ENCODE measurements at places on chromosomes 3 and 15.

DNA sequence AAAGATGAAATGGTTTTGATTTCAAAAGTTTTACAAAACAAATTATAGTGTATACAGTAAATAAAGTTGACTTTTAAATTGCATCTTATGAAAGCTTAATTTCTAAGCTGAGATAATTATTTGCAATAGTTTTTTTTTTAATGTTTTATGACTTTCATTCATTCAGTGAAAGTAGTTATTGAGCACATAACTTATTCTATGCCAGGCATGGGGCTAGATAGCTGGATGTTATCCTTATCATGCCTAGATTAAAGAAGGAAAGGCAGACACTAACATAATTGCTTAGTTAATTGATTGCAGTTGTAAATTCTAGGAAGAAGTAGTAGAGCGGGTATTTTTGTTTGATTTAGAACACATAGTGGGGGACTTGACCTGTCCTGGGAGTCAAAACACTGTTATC, 92.4 kb downstream of the FNDC3B start:
- no peak for DNase-seq

DNA sequence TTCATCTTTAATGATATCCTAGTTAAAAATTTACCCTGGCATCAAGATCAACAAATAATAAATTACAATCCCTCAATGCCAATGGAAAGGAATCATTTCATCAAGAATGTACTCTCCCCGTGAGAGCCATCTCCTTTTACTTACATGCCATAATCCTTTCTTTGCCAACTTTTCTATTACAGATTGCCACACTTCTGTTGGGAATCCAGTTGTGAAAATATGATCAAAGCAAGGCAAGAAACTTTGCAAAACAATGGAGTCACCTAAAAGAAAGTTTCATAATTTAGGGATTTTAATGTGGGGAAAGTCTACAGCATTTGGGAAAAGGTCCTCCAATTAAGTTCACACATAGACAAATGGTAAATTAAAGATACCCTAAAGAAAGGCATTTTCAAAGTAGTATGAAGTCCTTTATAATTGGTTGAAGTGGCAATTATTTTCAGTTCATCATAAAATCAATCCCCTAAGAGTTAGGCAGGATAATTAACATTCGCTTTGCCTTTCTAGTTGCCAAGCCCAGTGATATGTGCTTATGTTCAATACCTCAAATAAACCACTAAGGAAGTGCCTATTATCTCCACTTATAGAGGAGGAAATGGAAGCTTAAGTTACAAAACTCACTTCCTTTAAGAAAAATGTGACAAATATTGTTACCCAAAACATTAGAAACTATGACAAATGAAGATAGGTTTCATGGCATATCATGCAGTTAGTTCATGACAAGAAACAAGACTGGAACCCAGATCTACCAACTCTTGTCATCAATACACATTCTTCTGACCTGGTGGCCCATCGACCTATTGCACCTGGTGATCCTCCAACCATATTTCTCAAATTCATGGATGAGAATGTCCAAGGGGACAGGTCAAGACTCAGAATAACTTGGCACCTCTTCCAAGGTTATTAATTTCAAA, 49.1 kb downstream of the TRANK1 start:
- DNase-seq = no peak

- DNase-seq = no peak
These were observed 5.9 kb upstream of the KLHL25 start for GRCh38 chr15:85800478-85801123.

- DNase-seq = no peak
These were observed 36.3 kb upstream of the TMEM42 start for GRCh38 chr3:44825264-44825925.

DNA sequence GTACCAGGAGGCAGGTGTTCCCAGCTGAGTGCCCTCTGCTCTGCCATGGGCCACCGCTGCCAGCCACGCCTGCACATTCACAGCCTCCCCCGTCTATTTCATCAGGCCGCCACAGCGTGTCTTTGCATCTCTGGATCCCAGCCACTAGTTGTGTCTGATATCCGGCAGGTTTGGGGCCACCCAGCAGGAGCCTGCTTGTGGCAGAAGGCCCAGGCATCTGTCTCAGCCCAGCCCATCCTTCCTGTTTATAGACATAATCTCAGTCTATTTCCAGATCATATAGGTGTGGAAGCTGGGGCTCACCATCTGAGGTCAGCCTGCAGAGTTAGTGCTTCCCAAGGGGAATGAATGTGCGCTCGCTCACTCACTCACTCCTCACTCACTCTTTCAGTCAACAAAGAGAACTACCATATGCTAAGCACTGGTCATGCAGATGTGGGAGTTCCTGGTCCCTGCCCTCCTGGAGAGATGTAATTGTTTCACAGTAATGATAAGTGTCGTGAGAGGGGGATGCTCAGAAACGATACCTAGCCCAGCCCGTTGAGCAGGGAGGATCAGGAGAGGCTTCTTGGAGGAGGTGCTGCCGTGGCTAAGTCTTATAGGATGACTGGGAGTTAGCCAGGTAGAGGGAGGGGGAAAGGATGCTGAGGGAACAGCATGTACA, 60.6 kb downstream of the FGD5 start:
- no peak for DNase-seq

GRCh38 chr3:126025862-126026261, 56.9 kb downstream of the ROPN1B start:
- no peak for DNase-seq

GRCh38 chr3:187027531-187028278, 97.4 kb downstream of the ST6GAL1 start:
- no peak for DNase-seq

DNA sequence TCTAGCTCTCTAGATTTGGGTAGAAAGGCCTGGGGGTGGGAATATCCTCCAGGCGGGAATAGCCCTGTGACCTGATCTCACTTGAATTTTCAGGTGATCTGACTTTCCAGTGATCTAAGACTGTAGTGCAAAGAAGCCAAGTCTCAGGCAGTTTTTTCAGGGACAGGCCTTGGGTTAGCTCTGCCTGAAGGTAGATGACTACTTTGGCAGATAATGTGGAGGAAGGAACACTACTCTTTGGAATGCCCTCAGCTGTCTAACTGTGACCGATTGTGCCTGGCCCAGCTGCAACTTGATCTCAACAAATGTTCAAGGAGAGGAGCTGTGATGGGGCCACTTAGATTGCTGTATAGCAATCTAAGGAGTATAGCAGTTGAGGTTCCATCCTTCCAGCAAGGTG, 193.7 kb downstream of the TCF12 start:
- DNase-seq = no peak

DNA sequence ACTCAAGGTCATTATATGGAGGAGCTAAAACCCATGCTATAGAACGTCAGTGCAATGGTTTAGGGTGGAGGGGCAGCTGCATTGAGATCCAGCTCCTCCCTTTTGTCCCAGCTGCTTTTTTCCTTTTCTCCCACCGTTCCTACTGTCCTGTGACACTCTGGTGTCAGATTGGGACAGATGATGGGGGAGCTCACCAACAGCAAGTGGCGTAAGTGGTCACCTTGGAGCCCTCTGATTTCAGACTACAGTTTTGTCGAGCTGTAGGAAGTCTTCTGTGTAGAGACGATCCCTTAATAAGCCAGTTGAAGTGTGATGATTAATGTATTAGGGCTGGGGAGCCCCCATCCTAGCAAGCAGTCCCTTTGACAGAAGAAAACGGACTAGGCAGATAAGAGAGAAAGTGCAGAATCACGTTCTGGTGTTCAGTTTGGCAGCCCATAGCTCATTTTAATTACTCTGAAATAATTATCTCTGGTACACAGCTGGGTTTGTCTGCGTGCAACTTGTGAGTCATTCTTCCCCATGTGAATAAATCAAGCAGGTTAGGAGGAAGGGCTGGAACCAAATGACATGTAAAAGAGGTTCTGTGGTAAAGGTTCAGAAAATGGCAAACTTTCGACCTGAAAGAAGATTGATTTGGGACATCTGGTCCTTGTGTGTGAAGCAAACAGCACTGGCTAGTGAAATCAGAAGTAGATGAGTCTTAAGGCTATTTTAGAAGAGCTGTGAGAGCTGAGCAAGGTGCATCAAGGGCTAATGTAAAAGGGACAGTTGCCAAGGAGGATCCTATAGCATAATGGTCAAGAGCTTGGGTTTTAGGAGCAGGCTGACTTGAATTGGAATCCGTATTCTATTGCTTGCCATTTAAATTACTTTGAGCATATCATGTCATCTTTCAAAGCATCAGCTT, 241.4 kb downstream of the EDEM1 start:
- peak; percentile 98 for DNase-seq

GRCh38 chr3:107524841-107525643, 2.3 kb downstream of the BBX start:
- peak; percentile 71 for DNase-seq

DNA sequence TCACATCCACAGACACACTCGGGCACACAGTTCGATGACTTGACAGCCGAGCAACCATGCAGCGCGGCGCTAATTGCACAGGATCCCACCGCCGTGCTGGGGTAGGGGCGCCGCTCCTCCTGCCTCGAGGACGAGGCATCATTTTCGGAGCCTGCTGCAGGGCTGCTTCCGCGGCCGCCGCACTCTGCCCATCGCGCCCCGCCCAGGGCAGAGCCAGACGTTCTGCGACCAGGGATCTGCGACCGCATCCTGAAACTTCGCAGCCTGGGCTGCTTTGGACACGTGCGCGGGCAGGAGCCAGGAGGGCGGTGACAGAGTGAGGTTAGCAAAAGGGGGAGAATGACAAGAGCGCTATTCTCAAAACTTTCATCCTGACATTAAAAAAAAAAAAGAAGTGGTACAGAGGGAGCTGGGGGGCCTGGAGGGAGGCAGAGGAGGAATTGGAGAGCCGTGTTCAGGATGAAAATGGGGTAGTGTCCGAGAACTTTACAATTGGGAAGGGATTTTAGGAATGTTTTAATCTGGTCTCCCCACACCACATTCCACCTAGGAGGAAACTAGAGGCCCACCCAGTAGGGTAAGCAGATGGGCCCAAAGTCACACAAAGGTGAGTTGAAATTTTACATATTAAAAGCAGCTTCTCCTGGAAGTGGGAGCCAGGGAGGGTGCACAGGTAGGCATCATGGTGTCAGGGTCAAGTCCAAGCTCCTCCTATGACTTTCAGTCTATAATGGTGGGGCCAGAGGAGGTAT, 15.9 kb downstream of the IGDCC3 start:
- no peak for DNase-seq

DNA sequence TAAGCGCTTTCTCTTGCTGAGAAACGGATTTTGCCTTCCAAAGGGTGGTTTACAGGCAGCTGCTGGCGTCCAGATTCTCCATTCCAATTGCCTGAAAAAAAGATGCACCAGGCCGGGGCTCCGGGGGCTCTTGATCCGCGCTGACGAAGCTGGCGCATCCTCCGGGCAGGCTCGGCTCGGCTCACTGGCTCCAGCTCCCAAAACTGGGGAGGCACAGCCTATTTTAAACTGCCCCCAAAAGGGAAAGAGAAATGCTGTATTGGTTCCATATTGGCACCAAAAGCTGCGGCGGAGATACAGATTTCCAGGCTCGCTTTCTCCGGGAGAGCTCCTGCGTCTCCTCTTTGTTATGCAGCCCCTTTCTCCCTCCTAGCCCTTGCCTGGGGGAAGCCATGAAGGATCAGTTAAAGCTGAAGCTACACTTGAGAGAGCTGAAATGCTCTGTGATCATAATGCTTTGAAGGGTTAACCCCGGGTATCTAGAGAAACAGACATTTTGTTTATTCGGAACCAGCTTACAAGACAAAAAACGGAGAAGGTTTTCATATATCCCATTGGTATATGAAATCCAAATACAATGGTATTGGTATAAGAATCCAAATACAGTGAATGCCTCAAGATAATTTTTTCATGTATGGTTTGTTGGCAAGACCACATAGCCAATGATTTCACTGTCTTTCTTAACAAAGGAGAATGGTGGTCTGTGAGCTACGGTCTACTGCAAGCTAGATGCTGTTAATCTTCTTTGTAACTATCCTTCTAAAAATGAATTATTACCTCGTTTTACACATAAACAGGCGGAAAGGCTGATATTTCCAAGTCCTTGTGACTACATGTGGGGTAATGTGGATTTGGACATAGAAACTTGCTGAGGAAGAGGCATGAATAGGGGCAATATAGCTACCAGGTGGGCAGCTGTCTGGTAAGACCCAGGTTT, 693 bp downstream of the CD200 start:
- DNase-seq = peak; percentile 8

DNA sequence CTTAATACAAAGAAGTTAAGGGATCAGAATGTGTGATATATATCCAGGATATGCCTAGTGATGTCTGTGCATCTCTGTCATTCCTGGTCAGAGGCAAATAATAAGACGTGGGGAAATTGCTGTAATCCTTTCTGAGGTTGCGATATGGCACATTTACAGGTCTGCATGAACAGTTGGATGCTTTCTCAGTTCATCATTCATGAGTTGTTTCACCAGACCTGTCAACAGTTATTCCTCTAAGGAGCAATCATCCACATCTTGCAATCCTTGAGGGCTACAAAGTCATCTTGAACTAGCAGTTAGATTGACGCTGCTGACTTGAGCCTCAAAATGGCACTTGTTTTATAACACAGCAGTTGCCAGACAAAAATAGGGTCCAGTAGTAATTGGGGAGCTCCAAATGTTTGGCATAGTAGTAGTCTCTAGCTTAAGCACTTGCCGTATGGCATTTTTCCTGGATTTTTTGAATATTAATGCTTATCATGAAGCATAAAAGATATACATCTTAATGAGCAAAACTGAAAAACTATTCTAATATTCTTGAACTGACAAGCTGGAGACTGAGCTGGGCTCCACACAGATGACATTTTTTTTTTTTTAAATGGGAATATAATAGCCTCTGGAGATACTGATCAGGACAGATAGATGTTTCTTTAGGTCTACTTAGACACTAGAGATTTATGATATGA, 761.7 kb downstream of the VGLL3 start:
- no peak for DNase-seq

GRCh38 chr3:175477651-175478224, 618.6 kb downstream of the NAALADL2 start:
- no peak for DNase-seq

- DNase-seq = no peak
These were observed 1.8 kb upstream of the CSPG5 start for GRCh38 chr3:47580481-47580880.

GRCh38 chr15:94306700-94307650, 75.6 kb downstream of the MCTP2 start:
- DNase-seq = peak; percentile 85

DNA sequence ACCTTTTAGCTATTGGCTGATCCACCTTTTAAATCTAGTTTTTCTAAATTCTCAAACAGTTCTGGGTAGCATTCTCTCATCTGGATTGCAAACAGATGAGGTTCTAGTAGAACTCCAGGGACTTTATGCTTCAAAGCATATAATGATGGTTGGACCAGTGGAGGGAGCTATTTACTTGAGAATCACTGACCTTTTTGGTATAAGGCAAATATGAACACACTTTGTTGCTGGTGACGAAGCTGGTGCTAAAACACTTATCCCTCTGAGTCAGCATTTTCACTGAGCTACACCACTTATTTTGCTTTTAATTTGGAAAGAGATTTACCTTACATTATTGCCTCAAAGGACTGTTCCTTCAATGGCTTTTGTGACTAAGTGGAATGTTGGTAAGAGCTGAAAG, 58.6 kb upstream of the SLITRK3 start:
- peak; percentile 10 for DNase-seq

GRCh38 chr3:25723802-25724201, 59.1 kb upstream of the TOP2B start:
- no peak for DNase-seq

- DNase-seq = no peak
These were observed 78.1 kb downstream of the LRRFIP2 start for GRCh38 chr3:37096288-37096687.

Data from hematopoietic multipotent progenitor cell treated with erythropoietin and hydrocortisone succinate and interleukin-3 and kit ligand, for 6 days (in vitro differentiated cells).